NCI-H345 (cell line): ENCODE measurements at places on chromosomes 7 and 10.
A peak's percentile ranks its signal among the peaks of the same experiment; 100 is the strongest.

DNA sequence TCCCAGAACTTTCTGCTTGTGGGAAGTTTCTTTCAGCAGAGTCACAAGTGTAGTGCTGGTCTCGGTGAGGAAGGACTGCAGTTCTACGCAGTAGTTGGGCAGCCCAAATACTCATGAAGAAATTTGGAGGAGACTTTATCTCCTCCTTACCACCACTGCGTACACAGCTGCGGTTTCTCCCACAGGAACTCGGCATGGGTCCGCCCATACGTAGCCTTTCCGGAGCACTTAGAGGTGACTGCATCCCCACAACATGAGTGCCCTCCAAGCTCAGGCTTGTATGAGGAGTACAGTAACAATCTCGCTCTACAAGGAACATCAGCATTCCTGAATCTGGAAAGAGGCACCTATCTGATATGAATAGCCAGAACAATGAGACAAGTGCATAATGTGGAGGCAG is 549.2 kb upstream of the SEMA3D start:
- DNase-seq = no peak

GRCh38 chr10:98485959-98486358 is 39.2 kb upstream of the HPS1 start:
- no peak for DNase-seq

GRCh38 chr10:71176661-71177060 is 35.7 kb upstream of the UNC5B start:
- no peak for DNase-seq

DNA sequence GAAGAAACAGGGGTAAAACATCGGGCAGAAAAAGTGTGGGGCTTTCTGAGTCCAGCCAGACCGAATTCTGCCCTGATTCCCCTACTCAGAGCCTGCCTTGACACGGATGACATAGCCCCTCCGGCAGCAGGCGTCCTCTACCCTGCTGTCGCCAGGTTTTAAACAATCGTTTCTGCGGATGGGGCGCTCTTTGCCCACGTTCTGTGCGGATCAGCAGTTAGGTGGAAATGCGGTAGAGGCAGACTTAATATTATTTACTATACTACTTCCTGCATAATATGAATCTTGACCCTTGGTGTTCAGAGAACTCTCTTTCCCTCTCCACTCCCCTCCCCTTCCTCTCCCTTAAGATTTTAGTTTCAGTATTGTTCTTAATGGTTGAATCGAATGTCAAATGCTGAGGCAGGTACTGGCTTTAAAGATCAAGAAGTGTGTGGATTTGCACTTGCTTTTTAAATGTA is 2.4 kb downstream of the GATA3 start:
- DNase-seq = no peak

DNA sequence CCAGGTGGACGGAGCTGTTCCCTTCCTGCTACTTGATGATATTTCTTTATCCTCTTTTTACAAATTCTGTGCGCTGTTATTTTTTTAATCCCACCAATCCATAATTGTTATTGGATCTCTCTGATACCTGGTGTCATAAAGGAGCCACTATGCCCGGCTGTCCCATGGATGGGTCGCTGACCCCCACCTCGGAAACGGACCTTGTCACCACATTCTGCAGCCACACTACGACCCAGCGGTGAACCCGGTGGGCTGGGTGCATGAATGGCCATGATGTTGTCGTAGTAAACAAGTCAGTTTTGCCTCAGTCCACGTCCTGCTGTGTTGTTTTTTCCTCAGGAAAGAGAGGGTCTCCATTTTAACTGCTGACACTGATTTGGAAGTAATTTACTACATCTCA is 112.2 kb downstream of the PKD1L1 start:
- no peak for DNase-seq

DNA sequence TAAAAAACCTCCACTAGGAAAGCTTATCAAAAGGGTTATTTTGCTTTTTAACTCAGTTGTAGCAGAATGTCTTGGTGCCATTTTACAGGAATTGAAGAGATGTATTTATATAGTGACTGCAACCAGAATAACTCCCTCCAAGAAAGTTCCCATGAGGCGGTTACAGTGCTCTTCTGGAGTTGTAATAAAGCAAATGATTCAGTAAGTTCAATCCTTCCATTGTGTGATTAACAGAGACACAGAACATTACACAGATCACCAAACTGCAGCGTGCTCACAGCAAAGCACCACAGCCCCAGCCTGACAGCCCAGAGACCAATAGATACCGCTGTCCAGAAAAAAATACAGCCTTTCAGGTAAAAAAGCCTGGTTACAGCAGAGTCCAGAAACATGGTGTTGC is 21.9 kb upstream of the CABCOCO1 start:
- no peak for DNase-seq

DNA sequence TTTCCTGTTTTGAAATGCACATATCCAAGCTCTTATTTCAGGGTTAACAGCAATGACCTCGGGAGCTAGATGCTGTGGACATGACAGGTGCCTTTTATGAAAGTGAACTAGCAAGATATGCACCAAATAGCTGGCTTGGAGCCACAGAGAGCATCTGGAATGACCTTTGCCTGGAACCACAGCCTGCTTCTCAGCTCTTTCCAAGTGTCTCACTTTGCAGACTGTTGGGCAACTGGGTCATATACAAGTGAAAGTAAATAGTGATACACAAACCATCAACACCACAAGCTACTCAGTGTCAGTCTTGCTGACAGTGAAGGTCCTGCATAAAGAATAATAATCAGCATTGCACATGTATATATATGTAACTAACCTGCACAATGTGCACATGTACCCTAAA is 183.5 kb downstream of the RNF133 start:
- DNase-seq = no peak

- no peak for DNase-seq
Measured at GRCh38 chr10:132869621-132870020, 72.7 kb downstream of the CFAP46 start.

GRCh38 chr7:114715907-114716306 is 206.0 kb upstream of the MDFIC start:
- no peak for DNase-seq

DNA sequence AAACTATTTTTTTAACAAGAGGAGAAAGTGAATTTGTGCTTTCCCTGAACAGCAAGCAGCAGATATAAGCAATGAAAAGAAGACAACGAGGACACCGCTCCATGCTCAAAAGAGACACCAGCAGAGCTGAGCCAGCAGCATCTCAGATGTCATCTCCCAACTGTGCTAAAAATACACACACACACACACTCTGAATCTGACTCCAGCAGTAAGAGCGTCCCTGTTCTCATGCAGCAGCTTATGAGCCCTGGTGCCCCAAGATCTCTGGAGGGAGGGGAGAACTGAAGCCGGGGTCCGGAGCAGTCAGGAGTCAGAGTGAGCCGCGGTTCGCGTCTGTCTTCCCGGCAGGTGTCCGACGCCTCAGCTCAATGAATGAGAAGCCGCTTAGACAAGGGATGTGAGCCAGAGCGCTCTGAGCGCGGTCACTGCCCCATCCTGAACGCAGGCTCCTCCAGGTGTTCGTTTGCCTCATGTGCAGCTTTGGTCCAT is 49.2 kb downstream of the SVIL start:
- peak; percentile 47 for DNase-seq

GRCh38 chr10:6221971-6222751 is 19.4 kb downstream of the PFKFB3 start:
- DNase-seq = no peak

GRCh38 chr7:127154958-127155357 is 97.8 kb downstream of the GRM8 start:
- DNase-seq = no peak

DNA sequence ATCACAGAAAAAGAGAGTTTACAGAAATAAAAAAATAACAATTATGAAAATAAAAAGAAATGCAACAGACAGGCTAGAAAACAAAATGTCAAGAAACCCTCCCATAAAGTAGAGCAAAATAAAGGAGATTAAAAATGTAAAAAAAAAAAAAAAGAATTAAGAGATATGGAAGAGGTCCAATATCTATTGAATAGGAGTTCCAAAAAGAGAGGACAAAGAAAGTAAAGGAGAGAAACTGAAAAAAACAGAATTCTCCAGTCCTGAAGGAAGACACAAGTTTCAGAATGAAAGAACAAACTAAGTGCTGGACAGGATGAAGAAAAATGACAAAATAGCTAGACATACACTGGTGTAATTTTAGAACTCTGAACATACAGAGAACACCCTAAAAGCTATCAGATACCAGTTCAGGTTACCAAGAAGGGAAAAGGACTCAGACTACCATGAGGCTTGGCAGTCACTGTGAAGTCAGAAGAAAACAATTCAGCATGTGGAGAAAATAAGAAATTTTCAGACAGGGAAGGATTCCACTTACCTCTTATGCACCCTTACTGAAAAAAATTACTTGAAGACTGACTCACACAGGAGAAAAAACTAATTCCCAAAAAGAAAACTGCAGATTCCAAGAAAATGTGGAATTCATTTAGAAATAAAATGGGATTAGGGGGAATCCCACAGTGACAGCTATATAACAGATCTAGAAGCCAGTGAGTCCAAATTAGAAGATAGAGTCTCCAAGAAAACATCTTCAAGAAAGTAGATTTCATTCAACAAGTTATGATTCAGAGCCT is 40.4 kb upstream of the ABLIM1 start:
- no peak for DNase-seq

DNA sequence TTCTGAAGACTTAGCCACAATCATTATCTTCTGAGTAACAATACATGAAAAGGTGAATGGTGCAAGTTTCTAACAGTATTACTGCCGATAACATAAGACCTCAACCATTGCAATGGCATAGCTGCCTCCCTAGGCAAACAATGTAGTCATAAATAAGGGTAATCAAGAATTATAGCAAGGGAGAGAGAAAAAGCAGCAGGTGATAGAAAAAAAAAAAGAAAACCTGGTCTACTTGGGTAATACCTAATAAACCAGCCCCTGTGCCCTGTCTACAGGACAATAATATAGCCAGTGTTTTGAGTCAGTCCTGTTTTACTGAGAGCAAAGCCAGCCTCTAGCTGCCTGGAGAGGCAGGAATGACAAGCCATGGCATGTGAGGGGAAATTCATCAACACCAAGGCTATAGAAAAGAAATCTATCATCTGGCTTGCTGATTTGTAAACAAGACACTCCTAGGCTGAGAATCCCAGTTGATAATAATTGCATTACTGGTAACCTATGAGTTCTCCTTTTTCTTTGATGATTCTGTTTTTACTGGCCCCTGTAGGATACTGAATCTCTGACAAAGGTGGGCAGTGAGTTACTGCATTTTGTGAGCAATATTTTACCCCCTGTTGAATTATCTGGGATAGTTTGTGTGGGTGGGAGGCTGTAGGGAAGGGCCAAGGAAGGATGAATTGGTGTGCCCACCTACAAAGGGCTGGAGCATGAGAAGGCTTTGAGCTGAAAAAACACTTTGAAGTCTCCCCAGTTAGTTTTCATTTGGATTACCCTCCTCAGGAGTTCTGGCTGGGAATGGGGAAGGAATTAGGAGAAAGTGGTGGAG is 1.7 kb upstream of the WEE2 start:
- DNase-seq = peak; percentile 29

- DNase-seq = no peak
Measured at GRCh38 chr10:6146013-6146785, 56.5 kb upstream of the PFKFB3 start.

DNA sequence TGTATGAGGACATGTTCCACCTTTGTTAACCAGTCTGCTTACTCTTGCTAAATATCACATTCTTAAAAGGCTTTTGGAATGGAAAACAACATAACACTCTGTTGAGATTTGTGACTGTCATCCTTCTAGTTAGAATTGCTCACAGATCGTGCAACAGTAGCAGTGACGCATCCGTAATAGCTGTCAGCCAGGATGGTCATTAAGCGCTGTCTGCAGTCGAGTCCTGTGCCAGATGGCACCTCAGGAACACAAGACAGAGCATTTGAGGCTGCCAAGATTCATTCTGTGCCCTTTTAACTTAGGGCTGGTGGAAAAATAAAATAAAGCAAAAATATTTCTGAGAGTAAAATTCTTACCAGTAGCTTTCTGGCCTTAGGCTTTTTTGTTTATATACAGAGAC is 348.6 kb downstream of the ANKRD7 start:
- peak; percentile 7 for DNase-seq

DNA sequence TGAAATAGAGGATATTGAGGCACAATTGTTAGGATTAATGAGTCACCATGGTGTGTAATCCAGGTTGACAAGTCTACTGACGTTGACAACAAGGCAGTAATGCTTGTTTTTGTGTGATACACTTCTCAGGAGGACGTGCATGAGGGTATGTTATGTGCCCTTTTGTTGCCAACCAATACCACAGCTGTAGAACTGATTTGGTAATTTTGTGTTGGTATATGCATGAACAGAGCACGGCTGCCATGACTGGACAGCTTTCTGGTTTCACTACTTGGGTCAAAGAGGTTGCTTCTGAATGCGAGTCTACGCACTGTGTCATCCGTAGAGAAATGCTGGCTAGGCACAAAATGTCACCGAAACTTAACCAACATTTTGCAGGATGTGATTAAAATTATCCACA is 32.9 kb downstream of the PHTF2 start:
- DNase-seq = no peak
